ENCODE measurements at places on chromosomes 4 and X.
A peak's percentile ranks its signal among the peaks of the same experiment; 100 is the strongest.

- no peak for DNase-seq
Observed at GRCh38 chrX:137401092-137401491, 164.8 kb upstream of the ZIC3 start.

- DNase-seq, result no peak
Observed at GRCh38 chrX:111102636-111103035, 6.6 kb downstream of the PAK3 start.

DNA sequence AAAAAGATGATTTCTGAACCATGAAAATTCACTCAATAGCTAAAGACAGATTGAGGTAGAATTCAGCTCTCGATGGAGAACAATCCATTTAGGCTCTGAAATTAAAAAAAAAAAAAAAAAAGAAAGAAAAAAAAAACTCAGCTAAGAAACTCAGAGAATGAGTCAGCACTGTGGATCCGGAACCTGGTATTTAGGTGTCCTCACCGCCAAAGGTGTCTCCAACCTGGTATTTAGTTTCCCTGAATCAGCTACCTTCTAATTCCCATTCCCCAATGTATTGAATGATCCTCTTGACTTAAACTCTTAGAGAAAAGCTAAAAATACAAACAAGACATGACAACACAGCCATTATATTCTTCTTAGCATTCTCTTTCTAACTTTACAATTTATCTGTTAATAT is 150.3 kb upstream of the RASGEF1B start:
- no peak for DNase-seq

GRCh38 chr4:61296144-61296543 is 96.0 kb downstream of the ADGRL3 start:
- DNase-seq, result no peak

DNA sequence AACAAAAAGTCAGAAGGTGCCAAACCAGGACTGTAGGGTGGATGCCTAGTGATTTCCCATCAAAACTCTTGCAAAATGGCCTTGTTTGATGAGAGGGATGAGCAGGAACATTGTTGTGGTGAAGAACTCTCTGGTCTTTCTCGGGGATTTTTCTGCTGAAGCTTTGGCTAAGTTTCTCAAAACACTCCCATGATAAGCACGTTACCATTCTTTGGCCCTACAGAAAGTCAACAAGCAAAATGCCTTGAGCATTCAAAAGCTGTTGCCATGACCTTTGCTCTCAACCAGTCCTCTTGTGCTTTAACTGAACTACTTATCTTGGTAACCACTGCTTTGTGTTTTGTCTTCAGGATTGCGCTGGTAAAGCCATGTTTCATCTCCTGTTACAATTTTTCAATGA is 3.0 kb upstream of the SEC31A start:
- no peak for DNase-seq

- DNase-seq, result peak; percentile 50
Observed at GRCh38 chrX:103376118-103376978, at the start of gene BEX3. Gene BEX3 (plus strand): TSS chrX:103376538. CDS start chrX:103377522, 984 bp downstream.

DNA sequence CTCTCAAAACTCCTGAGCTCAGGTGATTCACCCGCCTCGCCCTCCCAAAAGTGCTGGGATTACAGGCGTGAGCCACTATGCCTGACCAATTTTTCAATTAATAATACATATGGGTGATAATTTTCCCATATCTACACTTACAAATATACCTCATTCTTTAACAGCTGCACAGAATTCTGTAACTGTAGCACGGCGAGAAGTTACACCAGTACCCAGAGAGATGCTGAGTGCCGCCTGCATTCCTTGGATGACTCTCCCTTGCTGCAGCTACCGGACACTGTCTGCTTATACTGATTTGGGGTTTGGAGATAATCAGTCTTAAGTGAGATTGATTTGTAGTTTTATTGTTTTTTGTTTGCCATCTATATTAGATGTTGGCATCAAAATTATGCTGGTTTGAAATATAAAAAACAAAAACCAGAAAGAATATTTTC is 5.8 kb downstream of the TIFA start:
- DNase-seq, result no peak

- no peak for DNase-seq
Observed at GRCh38 chr4:139007640-139008039, 7.9 kb upstream of the NOCT start.

DNA sequence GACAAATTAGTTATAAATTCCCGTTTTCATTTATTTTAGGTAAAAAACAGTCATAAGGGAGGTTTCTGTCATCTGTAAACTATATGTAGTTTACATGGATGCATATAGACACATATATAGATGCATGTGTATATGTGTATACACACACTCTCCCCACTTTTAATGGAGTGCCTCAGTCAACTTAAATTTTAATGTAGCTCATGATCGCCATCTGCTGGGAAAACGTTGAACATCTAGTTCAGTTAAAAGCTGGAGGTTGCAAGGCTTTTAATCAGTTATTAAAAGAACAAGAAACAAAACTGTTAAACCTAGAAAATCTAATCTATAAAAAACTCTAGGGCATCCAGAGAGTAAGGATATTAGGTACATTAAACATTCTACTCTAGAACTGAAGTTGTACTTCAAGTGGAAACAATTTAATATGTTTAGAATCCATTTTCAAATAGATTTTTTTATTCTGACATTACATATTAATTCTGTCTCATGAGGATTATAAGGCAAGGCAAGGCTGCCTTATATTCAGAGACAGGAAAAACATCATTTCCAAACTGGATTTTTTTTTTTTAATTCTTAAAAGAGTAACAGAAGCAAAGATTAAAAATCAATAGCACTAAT is 122.6 kb downstream of the SHISA3 start:
- DNase-seq, result no peak

DNA sequence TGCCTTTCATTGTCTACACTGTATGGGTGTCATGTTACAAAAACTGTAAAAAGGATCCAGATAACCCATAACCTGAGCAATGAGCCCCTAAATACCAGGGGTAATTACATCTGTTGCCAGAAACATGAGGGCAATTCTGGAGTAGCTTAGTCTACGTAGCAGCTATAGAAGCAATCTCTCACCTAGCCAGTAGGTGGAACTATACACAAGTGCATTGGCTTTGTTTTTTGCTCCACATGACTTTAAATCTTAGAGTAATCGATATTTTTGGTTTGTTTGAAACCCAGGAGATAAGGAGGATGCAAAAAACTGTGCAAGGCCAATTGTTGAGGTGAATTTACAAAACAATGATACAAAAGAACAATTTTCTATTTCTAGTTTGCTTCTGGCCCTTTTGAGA is 57.5 kb downstream of the GPR82 start:
- no peak for DNase-seq

GRCh38 chrX:40872351-40872750 is 137.0 kb upstream of the MED14 start:
- no peak for DNase-seq

DNA sequence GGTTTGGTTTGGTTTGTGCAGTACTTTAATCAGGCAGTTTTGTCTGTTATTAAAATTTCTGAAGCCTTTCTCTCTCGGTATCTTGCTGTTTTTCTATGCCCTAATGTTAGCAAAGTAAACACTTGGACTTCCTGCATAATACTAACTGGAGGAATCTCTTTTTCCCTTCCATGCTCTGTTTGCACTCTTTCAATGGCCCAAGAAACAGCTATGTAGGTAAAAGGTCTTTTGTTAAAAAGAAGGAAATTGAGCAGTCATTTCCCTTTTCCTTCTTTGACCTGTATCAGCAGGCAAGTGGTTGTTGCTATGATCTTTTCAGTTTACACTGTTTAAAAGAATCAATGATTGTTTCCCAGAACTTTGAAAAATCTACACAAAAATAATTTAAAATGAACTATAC is 82.7 kb downstream of the CCSER1 start:
- DNase-seq, result no peak

- DNase-seq, result no peak
Observed at GRCh38 chrX:16750136-16750535, 30.7 kb downstream of the SYAP1 start.

GRCh38 chrX:136215559-136215958 is 35.6 kb downstream of the MAP7D3 start:
- no peak for DNase-seq

GRCh38 chr4:155911905-155912304 is 8.4 kb downstream of the TDO2 start:
- no peak for DNase-seq

DNA sequence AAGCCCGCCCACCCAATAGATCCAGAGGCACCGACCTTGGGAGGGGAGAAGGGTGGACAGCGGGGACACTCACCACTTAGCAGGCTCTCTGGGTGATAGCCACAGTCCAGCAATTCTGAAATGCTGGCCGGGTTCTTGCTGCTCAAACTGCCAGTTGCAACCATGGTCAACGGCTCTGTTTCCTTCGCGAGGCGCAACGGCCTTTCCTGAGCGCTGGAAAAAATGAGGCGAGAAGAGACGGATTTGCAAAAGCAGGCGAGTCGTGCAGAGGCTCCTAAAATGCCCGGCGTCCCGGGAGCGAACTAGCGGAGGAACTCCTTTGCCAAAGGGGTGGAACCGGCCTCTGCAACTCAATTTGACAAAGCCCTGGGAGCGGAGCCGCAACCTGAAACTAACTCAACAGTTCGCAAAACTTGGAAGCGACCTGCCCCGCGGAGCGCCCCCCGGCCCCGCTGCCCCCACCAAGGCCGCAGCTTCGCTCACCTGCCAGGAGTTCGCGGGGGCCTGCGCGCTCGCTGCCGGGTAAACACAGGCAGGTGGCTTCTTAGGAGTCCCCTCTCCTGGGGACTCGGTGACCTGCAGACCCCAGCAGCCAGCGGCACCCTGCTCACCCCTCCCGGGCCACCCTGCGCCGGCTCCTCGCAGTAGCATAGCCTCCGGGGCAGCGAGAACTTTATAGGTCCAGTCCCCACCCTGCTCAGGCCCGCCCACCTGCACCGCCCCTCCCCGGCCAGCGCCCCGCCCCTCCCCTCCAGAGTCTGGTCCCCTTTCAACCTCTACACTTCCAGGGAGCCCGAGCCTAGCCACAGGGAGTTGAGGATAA is at the start of gene DDIT4L:
TSS of gene DDIT4L (minus strand) at position 649 of the 823 bp plus-strand sequence. CDS start at position 164, 485 bp downstream.
- peak; percentile 52 for DNase-seq

- DNase-seq, result no peak
Observed at GRCh38 chr4:148542922-148543623, 100.9 kb upstream of the NR3C2 start.

GRCh38 chr4:158818560-158819140 is 49.8 kb downstream of the FNIP2 start:
- DNase-seq, result no peak

DNA sequence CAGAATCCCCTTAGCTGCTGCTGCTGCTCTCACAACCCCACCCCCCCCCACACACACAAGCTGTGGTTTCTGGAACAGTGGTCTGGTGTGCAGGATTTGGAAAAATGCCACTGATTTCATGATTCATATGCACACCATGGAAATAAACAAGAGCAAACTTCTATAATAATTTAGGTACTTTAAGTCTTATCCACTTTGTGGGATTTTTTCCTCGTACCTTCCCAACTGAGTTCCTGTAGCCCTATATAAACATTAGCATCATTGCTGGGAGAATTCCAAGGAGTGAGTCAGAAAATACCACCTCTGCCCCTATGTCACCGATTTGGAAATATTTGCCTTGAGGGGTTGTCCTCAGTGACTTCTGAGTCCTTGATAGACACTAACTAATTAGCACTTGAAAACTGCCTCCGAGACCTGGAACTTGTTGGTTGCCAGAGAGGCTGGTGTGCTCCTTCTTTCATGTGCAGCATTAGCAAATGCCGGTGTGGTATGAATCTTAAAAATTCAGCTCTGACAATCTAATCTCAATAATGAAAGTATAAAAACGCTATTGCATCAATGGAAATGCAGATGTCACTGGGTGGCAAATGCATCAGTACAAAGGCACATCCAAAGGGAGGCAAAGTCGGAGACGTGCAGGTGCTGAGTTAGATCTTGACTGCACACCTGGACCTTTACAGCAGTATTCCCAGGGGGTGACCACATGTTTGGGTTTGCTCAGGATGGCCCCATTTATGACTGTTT is 61.8 kb downstream of the CPE start:
- no peak for DNase-seq

DNA sequence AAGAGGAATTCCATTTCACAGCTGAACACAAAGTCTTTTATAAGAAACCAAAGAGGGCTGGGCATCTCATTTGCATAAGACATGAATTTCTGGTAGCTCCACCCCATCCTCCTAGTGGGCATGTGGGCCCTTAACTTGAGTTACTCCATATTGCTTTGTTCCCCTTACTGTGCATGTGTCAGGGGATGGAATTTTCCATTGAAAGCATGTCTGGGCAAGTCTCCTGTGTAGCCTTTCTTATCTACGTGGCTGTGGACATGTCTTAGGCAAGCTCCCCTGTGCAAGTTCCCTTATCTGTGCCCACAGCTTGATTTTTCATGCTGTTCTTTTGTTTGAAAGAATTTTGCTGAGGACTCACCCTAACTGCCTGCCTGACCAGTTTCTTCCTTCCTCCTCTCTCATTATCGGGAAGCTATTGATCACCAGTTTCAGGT is 123.5 kb upstream of the JADE1 start:
- DNase-seq, result no peak

DNA sequence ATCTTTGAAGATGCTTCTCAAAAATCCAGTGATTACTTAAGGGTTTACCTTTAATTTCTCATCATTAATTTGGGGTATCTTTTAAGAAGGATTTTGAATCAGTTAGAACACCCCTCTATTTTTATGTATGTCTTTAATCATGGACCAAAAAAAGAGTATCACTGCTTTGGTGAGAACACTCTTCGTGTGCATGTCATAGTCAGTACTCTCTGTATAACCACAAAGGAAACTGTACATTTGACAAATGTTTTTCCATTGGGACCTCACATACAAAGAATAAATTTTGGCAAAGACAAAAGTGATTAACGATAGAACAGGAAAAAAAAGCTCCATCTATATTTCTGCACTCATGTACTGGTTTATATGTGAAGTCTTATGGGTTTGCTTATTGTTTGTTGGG is 31.3 kb downstream of the FAM241A start:
- DNase-seq, result no peak

GRCh38 chr4:10504570-10505179 is 47.4 kb upstream of the ZNF518B start:
- DNase-seq, result no peak

- DNase-seq, result no peak
Observed at GRCh38 chr4:1408418-1408817, 2.2 kb upstream of the NKX1-1 start.

- no peak for DNase-seq
Observed at GRCh38 chr4:139625093-139625455, 40.5 kb upstream of the MGST2 start.

- DNase-seq, result no peak
Observed at GRCh38 chr4:66123831-66124413, 453.6 kb upstream of the EPHA5 start.

DNA sequence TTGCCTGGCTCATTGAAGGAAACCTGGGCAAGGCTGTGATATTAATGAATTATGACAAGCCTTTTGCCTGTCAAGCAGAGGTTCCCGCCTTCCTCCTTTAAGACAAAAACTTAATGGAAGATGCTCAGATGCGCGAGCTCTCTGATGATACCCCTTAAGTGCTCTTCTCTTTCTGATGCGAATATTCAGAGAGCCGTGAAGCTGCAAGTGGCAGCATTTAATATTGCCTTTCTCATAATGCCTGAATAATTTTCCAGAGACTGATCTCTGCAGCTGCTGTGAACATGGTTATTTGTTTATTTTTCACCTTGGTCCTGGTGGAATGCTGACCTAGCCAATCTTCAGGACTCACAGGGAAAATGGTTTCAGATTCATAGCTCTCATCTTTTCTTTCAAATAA is 251.8 kb downstream of the TENM3 start:
- DNase-seq, result no peak

GRCh38 chr4:105179539-105180401 is 33.1 kb downstream of the TET2 start:
- DNase-seq, result no peak

Measured in right cardiac atrium (tissue), 5 donors.